ENCODE measurements at places on chromosomes 16 and 17. TPM values are rescaled to one million over a fixed set of nuclear protein-coding genes. Genes with fewer than 3 reads are reported as not detected.

DNA sequence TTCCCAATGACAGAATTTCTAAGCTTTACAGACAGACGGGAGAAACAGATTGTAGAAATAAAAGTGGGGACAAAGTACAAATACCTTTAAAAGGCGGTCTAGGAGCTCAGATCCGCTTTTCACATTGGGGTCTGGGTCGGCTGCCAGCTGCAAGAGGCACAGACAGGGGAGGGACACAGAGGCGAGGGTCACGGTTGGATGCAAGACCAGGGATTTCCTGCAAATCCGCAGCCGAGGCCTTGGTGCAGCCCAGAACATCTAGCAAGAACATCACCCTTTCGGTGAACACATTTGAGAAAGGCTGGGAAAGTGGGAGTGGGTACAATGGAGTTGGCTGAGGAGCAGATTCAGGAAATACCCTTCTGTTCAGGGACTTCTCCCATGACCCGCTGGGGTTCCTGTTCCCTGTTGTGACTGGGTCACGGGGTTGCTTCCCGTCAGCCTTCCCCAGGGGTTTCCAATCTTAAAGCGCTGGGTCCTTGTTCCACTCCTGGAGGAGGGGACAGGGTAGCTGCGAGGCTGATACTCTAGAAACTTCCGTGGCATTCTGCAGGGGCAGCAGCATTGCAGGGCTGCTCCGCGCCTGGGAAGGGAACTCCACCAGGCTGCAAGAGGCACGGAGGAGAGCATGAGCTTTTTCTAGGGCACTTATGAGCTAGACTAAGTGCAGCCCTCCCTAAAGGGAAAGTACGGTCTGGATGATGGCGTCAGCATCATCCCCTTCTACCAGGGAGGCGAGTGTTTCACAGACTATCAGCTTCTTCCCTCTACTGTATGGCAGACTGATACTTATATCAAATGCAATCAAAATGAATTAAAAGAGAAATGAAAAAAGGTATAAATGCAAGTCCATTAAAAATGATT is 16.0 kb downstream of the VAC14 start:
- DNase-seq: no peak

ZPBP2 gene
- total RNA-seq: not detected

- no peak for DNase-seq
These were observed 16.5 kb downstream of the CDIP1 start for GRCh38 chr16:4522051-4522581.

GJD3 gene
- total RNA-seq: not detected

- DNase-seq: no peak
These were observed 13.7 kb upstream of the SOX9 start for GRCh38 chr17:72107100-72107499.

DNA sequence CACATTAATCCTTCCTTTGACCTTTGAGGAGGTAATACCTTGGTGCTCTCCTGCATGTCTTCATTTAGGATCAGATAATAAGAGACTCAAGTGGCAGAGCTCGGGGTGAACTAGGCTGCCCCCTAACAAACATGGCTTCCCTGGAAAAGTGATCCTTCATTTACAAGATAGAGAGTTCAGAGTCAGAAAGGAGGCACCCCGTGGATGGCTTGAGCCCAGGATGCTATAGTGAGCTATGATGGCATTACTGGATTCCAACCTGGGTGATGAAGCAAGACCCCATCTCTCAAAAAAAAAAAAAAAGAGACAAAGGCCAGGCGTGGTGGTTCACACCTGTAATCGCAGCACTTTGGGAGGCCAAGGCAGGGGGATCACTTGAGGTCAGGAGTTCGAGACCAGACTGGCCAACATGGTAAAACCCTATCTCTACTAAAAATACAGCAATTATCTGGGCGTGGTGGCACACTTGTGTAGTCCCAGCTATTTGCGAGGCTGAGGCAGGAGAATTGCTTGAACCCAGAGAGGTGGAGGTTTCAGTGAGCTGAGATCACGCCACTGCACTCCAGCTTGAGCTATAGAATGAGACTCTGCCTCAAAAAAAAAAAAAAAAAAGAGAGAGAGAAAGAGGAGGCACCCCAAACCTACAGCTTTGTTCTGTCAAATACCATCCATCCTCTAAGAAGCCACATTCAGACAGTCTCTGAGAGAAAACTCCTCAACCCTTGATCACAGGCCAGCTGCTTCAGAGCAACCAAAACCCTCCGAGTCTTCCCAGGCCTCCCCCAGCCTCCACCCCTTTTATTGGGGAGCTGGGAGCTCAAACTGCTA is 7.4 kb downstream of the FAM117A start:
- no peak for DNase-seq

HAP1 gene
- total RNA-seq: 3.2 TPM

GRCh38 chr16:82231008-82231787 is 61.2 kb upstream of the MPHOSPH6 start:
- DNase-seq: no peak

DNA sequence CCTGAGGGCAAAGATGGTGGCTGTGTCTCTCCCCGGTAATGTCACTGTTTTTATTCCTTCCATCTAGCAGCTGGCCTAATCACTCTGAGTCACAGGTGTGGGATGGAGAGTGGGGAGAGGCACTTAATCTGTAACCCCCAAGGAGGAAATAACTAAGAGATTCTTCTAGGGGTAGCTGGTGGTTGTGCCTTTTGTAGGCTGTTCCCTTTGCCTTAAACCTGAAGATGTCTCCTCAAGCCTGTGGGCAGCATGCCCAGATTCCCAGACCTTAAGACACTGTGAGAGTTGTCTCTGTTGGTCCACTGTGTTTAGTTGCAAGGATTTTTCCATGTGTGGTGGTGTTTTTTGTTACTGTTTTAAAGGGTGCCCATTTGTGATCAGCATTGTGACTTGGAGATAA is 5.5 kb upstream of the RAPGEFL1 start:
- DNase-seq: no peak

LGALS9C gene
- total RNA-seq: not detected

GRCh38 chr16:89955001-89955685 is 6.6 kb downstream of the DEF8 start:
- no peak for DNase-seq

- DNase-seq: no peak
These were observed 17.2 kb downstream of the TMEM114 start for GRCh38 chr16:8572919-8573724.

DNA sequence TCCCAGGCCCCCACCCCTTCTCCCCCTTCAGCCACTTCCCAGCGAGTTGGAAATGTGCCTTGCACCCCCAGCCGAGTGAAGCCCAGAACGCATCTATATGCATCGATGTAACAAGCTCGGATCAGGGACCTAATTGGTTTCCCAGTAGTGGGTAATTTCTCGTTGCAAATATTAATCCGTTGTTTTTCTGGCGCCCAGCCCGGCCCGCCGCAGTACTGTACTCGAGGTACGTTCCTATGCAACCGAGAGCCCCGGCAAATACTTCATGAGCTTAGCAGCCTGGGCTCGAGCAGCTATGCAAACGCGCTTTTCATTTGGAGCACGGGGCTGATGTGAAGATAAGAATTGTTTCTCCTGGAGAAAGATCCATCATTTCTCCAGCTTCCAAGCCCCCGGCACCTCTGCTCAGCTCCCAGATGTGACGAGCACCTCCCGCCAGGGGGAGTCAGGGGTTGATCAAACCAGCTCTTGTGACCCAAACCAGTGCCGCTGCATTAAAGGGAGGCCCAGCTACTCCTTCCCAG is 229.8 kb downstream of the KATNIP start:
- peak; percentile 60 for DNase-seq

DNA sequence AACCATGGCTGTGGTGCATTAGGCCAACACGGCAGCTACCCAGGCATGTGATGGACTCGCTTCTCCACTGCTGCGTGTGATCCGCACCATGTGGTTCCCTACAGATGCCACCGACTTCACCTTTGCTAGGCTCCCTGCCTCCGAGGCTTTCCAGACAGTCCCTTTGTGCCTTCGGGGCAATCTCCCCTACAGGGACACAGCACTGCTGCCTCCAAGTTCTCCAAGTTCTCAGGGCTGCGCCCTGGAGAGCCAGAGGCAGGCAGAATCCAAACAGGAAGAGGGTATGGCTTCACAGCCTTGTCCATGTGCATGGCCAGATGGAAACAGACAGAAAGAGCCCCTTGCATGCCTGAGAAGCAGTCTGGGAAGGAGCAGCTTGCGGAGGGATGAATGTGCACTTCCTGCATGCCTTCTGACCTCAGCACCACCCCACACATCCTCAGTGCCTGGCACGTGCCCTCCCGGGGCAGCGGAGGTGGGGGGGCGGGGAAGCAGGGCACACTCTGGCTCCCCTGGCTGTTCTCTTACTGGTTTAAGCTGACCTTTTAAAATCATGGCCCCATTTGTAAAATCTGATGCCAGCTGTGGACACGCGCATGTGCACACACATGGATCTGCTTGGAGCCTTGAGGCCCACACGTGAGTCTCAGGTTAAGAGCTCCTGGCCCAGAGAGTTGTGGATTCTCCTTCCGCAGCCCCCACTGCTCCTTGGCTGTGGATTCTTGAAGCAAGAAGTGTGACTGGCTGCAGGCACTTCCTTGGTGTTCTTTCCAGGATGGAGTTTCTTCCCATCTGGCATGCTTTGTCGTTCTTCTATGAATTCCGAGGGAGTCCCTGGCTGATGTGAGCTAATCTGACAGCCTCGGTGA is 55.3 kb upstream of the MTSS2 start:
- no peak for DNase-seq

DNA sequence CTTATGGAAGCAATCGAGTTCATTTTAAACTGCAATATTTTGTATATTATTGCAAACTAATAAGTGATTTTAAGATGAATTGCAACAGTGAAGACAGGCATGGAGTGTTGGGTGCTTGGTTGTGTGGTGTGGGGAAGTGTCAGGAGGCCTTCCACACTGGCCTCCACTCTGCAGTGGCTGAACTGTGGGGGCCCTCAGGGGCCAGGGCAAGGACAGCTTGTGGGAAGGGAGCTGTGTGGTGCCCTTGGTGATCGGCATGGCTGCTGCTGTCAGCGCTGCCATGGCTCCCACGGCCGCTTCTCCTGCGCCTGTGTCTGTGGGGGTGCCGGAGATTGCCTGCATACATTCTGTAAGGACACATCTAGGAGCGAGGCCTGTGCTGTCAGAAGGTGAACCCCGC is 19.2 kb downstream of the TCF25 start:
- DNase-seq: no peak

CFAP119 gene
- 4.5 TPM for total RNA-seq

DNA sequence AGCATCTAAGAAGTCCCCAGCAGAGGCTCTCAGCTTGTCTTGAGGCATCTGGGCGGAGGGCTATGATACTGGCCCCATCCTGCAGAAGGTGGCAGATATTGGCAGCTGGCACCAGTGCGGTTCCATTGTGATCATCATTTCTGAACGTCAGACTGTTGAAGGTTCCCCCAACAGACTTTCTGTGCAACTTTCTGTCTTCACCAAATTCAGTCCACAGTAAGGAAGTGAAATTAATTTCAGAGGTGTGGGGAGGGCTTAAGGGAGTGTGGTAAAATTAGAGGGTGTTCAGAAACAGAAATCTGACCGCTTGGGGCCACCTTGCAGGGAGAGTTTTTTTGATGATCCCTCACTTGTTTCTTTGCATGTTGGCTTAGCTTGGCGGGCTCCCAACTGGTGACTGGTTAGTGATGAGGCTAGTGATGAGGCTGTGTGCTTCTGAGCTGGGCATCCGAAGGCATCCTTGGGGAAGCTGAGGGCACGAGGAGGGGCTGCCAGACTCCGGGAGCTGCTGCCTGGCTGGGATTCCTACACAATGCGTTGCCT is at the start of gene CIITA:
Gene CIITA (plus strand): TSS at position 404 of the 543 bp plus-strand sequence. CDS start 129 bp downstream, at position 533.
- DNase-seq: no peak

SYNGR3 gene
- 3.3 TPM for total RNA-seq

RAB37 gene
- total RNA-seq: 14.8 TPM

TM4SF5 gene
- 9.9 TPM for total RNA-seq

MMP15 gene
- total RNA-seq: 27.0 TPM

ADAM11 gene
- 2.3 TPM for total RNA-seq

DNA sequence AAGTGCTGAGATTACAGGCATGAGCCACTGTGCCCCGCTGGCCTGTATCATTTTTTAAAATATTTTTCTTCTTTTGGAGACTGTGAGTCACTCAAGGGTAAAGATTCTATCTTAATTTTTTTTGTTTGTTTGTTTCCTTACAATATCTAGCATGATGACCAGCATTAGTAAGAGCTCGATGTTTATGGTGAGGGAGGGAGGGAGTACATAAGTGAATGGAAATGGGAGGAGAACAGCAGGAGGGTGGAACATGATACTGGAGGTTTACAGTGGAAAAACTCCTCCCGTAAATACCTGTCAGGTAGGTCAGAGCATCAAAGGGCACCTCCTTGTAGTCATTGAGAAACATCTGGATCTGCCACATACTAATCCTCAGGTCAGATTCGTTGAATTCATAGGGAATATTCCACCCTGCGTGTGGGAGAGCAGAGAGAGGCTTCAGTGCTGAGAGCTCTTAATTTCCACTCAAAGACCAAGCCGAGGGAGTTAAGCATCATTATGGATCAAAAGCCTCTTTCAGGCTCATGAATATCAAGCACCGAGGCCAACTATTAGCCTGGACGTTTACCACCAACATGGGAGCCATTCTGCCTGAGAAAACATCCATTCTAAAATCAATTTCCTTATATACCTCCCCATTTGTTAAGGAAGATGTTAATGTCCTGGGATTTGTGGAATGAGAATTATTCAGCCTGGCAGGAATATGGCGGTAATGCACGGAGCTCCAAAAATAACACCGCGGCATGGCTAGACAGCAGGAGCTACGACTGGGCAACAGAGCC is 51.8 kb downstream of the LYRM1 start:
- no peak for DNase-seq

C1QL1 gene
- total RNA-seq: 2.5 TPM

BRIP1 gene
- 18.3 TPM for total RNA-seq

DNA sequence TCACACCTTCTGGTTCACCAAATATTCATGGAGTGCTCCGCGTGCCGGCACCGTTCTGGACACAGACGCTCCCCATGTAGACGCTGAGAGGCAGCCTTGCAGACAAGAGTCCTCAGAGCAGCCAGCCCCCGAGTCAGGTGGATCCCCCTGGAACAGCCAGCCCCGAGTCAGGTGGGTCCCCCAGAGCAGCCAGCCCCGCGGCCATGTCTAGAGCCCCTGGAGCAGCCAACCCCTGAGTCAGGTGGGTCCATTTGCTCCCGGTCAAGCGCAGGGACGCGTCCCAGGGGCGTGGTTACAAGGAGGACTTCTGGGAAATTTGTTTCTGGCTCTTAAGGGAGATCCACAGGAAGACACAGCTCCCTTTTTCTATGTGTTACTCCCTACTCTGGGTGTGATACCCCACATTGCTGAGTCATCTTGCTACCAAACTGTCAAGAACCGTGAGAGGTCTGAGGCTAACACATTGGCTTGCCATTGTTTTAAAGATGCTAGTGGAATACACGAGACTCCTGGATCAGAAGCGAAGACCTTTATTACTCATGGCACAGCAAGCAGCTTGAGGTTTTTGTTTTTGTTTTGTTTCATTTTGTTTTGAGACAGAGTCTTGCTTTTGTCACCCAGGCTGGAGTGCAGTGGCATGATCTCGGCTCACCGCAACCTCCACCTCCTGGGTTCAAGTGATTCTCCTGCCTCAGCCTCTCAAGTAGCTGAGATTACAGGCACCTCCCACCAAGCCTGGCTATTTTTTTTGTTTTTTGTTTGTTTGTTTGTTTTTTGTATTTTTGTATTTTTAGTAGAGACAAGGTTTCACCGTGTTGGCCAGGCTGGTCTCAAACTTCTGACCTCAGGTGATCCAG is 43.3 kb upstream of the CBFA2T3 start:
- no peak for DNase-seq

GRCh38 chr16:2466667-2467527 is 4.2 kb upstream of the NTN3 start:
- no peak for DNase-seq

GRCh38 chr17:75344666-75345065 is 55.4 kb upstream of the SLC25A19 start:
- DNase-seq: no peak

GRCh38 chr16:66091471-66091891 is 275.0 kb upstream of the CDH5 start:
- DNase-seq: no peak

SPHK1 gene
- total RNA-seq: 7.7 TPM

PDILT gene
- not detected for total RNA-seq

GRCh38 chr17:56723421-56723820 is 110.3 kb downstream of the C17orf67 start:
- no peak for DNase-seq
